ENCODE measurements at places on chromosomes 1 and 21.
A peak's percentile ranks its signal among the peaks of the same experiment; 100 is the strongest.

GRCh38 chr1:204169858-204170257 is 3.7 kb upstream of the REN start:
- DNase-seq: no peak

GRCh38 chr1:211332036-211332616 is 5.5 kb downstream of the TRAF5 start:
- no peak for DNase-seq

DNA sequence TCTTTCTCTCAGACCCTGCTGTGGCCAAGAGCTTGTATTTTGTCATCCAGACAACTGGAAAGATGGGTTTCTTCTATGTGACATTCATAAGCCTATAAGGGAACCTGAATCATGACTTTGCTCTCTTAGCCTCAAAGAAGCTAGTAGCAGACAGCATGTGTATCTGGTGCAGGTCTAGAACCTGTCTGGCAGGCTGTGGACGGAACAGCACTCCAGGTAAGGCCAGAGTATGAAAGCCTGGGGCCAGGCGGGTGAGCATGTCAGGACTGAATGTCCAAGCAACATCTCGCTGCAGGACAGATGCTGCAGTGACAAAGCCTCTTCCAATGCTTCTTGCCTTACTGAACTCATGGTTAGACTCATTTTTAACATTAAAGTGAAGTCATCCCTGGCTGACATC is 32.8 kb downstream of the AKNAD1 start:
- no peak for DNase-seq

DNA sequence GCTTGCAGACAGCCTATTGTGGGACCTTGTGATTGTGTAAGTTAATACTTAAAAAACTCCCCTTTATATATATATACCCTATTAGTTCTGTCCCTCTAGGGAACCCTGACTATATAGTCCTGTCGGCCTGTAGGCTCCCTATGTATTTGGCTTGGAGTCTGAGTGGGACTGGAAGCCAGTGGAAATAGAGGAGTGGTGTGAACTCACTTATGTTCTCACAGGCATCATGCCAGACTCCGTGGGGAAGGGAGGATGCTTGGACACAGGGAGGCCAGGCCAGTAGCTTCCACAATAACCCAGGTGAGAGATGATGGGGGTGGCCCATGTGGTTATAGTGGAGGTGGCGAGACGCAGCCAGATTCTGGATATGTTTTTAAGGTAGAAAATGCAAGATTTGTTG is 136.7 kb upstream of the SYT6 start:
- DNase-seq: no peak

DNA sequence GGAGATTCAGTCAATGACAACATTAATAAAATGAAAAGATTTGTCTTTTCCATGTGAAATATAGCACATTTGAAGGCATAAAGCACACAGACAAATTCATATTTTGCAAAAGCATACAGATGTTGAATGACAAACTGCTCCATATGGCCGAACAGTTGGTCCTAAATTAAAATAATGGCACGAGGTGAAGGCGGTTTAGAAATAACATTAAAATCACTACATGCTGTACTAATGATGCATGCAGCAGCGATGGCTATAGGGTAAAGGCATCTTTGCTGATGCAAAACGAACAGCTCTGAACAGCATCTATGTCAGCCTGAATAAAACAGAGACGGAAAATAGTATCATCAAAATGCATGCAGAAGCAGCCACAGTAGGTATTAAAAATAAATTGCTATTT is 102.6 kb downstream of the TTLL7 start:
- DNase-seq: no peak

GRCh38 chr1:116115476-116116439 is 4.6 kb downstream of the MAB21L3 start:
- DNase-seq: peak; percentile 97

- DNase-seq: peak; percentile 93
Observed at GRCh38 chr1:234206651-234207284, 166.5 kb upstream of the COA6 start.

GRCh38 chr21:41774467-41775148 is 7.8 kb upstream of the RIPK4 start:
- DNase-seq: no peak

DNA sequence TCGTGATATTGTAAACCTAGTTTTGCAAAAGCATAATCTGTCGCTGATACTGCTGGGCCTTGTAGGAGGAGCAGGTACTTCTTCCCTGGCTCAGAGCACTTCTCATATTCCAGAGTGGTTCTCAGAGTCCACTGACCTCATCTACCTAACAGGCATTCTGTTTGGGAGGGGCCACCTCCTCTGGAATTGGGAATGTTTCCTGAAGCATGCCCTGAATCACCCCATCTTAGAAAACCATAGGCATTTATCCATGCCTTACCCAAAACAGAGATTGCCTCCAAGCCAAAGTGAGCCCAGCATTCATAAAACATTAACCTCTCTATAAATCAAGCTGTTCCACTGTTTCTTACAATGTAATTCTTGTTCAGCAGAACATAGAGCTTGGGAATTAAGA is 35.1 kb downstream of the SLC44A3 start:
- DNase-seq: peak; percentile 33

DNA sequence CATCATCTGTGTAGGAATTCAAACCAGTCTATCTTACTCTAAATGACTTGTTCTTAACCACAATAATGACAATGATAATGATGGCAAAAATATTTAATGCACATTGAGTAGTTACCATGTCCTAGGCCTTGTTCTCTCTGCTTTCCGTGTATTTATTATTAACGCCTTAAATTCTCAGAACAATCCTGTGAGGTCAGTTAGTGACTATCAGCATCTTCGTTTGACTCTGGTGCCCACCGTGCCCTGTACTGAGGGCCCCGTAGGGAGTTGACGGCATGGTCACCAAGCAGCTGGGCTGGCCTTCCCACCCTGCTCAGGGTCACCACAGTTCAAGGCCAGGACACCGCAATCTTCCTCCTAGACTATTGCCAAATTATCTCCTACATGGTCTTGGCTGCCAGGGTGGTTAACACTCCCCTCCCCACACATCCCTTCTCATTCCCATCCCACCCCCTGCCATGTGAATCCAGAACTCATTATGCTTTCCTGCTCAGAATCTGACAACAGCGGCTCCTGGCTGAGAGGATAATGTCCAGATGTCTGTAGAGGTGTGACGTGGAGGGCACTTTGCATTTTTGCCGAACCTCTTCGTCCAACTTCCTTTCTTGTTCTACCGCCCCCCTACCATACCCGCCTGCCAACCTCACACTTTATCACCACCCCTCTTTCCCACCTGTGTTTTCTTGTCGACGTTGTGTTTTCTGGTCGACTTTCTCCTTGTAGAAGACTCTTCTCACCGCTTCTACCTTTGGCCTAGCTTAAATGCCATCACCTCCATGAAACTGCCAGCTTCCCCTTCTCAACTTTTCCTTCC is 33.4 kb downstream of the IGFN1 start:
- DNase-seq: no peak

GRCh38 chr1:68375919-68376318 is 73.8 kb downstream of the RPE65 start:
- peak; percentile 51 for DNase-seq

GRCh38 chr1:159040206-159040605 is 30.5 kb downstream of the IFI16 start:
- peak; percentile 90 for DNase-seq

- DNase-seq: peak; percentile 71
Observed at GRCh38 chr1:183942933-183943693, 94.4 kb downstream of the COLGALT2 start.

DNA sequence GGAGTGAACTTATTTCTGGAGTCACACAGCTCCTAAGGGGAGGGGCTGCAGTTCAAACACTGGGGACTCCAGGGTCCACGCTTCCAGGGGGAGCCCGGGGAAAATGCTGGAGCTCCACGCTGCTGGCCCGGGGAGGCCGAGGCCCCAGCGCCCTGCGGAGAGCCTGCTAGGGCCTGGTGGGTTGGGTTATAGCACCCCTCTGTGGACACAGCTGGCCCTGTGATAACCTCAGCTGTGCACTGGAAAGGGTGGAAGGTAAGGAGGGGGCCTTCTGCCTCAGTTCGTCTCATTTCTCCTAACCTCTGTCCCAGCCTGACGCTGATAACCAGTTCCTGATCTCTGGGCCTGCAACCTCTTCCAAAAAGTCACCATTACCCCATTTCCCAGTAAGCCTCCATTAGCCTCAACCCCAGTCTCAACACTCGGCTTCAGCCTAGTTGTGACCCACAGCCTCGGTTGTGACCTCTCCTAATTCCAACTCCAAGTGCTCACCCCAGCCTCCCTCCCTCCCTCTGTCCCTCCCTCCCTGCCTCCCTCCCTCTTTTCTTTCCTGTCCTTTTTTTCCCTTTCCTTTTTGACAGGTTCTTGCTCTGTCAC is 7.1 kb downstream of the NBL1 start:
- DNase-seq: peak; percentile 63

DNA sequence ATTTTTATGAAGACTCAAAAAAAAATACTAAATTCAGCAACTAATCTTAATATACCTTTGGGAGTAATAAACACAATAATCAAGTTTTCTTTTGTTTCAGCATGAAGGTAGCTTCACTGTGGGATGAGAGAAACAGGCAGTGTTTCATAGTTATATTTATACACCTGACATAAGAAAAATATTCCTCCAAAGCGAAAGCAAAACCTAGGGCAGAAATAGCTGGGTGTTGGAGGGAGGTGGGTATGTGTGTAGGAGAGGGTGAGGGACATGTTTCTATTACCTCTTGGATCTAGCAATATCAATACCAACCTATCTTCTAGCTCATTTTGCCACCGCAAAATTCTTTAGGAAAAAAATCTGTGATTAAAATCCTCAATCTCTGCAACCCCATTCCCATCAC is 24.9 kb upstream of the MAN1A2 start:
- no peak for DNase-seq

DNA sequence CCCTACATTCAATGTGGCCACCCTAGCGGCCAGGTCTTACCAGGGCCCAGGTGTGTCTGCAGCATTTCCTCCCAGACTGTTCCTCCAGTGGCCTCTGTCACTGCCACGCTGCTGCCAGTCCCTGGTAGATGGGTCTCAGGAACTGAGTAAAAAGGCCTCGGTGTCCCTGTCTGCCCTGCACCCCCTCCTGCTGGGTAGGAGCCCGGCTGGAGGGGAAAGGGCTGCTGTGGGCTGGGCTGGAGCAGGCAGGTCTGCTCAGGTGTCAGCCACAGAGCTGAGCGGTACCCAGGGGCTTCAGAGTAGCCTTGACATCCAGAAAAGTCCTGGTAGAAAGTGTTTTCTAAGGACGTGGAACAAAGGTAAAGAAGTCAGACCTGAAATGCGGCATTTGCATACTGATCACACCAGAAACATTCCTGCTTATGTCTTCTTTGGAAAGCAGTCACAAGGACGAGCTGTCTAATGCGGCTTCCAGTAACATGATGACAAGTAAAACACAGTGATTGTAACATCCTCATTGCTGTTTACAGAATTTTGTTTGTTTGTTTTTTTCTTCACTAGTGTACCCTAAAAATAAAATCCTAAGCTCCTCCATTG is 32.6 kb downstream of the SEC16B start:
- DNase-seq: no peak

GRCh38 chr1:10437052-10437451 is 6.8 kb downstream of the CENPS start:
- no peak for DNase-seq

- peak; percentile 78 for DNase-seq
Observed at GRCh38 chr1:205258719-205259118, 31.0 kb downstream of the TMCC2 start.

GRCh38 chr1:174079796-174080195 is 57.6 kb upstream of the RC3H1 start:
- no peak for DNase-seq

DNA sequence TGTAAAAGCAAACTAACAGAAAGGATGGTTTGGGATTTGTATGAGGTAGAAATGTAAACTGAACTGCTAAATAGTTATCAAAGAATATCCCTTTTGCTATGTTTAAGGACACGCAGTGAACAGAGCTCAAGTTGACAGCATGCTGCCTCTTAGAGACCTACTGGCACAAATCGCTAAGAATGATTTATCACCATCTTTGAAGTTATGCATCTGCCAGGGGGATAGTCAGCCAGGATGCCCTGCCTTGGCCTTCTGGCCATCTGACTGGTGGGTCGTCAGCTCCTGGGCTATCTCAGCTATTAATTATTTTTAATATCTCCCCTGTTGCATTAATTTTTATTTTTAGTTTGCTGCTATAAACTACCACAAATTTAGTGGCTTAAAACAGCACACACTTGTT is 334.8 kb upstream of the KAZN start:
- DNase-seq: no peak

DNA sequence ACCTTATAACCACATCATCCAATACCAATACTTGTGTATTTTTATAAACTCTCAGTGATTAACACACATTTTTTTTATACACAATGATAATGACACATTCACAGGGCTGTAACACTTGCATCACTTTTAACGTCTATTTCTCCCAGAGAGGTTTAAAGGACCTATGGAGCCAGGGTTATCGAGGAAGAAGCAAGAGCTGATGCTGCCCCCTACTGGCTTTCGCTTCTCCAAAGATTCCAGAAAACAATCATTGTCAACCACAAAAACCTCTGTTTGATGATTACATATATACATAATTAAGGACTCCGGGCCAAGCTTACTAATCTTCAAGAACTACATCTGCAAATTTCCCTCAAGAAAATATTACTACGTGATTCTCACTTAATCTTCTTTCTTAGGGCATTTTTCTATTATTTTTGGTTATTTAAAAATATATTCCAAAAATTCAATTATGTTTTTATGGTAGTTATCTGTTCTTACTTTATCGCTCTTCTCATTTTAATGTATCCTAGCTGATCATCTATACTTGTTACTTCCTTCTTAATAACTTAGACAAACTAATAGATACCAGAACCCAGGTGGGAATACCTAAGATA is 214.5 kb downstream of the VAV3 start:
- peak; percentile 54 for DNase-seq

GRCh38 chr21:18350216-18350615 is 53.4 kb downstream of the TMPRSS15 start:
- no peak for DNase-seq

GRCh38 chr1:62875676-62876075 is 91.7 kb downstream of the ATG4C start:
- DNase-seq: no peak

- no peak for DNase-seq
Observed at GRCh38 chr1:79974659-79975058, 968.1 kb upstream of the ADGRL4 start.

DNA sequence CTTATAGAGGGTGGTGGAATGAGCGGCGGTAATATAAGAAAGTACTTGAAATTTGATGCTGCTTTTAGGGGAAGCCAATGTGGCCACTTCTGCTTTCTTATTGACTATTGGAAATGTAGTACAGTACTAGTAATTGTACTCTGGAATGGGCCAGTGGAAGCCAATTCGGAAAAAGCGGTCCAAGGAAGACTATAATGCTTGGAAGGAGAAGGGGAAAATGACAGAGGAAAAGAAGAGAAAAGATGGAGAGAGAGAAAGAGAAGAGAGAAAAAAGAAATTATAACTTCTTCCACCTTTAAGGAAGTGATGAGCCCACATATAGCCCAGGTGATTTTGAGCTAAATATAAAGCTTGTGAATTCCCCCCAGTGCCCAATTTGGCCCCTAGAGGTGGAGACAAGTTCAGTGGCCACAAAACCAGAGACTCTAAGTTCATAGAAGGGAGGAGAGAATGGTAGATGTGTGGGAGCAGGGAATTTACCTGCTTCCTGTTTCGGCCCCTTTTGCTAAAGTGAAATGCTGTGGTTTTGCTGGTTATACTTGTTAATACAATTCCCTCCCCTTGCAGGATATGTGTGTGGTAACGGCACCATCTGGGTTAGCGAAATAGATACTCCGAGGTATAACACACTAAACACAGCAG is 35.7 kb upstream of the DUSP10 start:
- DNase-seq: no peak
